Frontal cortex (tissue), 4 donors: ENCODE measurements at places on chromosomes 16 and 17.
A peak's percentile ranks its signal among the peaks of the same experiment; 100 is the strongest.

- DNase-seq, result no peak
These were observed at the start of gene MYH8 for GRCh38 chr17:10421900-10422542. TSS of gene MYH8 (minus strand) at chr17:10421950. CDS start at chr17:10420227, 1,723 bp downstream.

GRCh38 chr17:57889892-57890856 lies 40.3 kb upstream of the MRPS23 start:
- no peak for DNase-seq

DNA sequence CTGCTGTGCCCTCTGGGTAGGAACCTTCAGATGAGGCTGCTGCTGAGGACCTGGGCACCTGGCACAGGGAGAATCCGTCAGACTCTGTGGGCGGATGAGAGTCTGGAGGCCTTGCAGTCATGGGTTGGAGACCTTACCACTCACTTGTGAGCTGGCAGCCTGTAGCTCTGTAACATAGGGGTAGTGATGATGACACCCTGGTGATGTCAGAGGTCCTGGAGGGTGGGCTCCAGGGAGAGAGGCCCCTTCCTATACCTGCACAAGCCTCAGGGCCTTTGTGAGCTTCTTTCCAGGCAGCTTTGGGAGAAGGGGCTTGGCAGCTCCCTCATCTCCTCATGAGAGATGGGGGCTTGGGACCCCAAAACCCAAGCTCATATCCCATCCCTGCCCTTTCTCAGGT lies 1.6 kb downstream of the MIEF2 start:
- no peak for DNase-seq

DNA sequence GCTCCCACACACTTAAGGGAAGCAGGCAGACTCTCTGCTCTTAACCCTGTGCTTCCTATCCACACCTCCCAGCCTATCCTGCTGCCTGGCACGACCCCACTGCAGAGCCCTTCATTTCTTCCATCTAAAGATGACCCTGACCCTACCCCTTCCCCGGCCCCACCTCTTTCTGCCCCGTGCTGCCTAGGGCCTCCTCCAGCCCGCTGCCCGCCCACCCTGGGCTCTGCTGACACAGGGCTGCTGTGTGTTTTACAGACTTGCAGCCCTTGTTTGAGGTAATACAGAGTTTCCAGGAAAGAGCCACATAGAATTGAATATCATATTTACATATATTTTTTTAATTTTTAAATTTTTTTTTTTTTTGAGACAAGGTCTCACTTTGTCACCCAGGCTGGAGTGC lies 42.0 kb downstream of the MEOX1 start:
- no peak for DNase-seq

- DNase-seq, result no peak
These were observed 4.3 kb upstream of the PABPN1L start for GRCh38 chr16:88870608-88871348.

DNA sequence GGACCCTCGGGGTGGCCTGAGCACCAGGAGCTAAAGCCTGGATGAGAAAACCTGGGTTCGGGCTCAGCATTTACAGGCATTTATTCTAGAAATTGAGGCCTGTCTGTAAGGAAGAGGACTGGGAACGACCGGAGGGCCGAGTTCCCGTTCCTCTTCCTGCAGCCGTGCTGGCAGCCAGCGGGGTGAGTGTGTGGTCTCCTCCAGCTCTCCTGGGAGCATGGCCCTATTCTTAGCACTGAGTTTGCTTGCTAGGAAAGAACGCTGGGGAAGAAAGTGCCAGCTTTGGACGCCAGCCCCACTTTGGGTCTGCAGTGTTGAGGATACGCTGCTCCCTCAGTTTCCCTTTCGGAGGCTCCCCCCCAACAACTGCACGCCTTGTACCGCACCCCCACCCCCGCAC lies 49.6 kb downstream of the MGAT5B start:
- no peak for DNase-seq

DNA sequence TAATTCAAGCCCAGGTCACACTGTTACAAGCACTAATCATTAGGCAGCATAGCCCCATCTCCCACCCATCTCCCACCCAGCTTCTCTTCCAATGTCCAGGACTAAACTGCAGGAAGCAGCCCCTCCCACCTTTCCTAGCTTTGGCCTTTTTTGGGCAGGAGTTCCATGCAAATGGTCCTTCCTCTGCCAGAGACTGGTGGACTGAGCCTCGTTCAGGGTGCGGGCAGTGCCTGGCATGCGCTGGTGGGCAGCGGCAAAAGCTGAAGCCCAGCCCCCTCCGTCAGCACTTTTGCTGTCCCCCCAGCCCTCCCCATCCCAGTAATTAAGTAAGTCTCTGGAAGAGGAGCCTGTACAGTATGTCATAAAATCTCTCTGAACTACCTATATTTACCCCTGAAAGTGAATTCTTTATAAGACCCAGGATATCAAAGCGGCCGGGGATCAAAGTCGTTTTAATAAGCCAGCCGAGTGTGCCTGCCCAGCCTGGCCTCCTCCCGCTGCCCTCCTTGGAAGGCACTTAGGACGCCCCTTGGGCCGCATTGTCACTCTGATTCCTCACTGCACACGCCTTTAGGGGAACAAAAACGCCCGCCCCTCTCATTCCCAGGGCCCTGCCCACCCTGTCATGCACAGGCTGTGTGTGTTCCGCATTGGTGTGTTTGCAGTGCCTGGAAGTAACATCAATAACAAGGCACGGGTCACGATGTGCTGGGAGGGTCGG lies 109.9 kb downstream of the IRX5 start:
- no peak for DNase-seq

DNA sequence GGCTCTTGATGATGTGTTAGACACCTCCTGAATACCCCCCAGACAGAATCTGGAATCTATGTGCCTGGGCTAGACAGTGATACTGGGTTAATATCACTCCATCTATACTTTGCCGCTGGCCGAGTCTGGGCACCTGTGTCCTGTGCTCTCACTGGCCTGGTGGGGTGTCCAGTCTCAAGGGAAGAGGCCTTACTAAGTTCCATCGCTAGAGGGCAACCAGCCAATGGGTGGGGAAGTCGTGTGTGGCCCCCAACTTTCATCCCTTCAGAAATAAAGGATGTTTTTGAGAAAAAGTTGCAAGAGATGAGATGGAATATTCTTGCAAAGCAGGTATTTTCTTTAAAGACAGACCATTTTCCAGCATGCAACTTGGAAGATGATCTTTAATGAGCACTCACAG lies 1.6 kb upstream of the GLP2R start:
- DNase-seq, result no peak

DNA sequence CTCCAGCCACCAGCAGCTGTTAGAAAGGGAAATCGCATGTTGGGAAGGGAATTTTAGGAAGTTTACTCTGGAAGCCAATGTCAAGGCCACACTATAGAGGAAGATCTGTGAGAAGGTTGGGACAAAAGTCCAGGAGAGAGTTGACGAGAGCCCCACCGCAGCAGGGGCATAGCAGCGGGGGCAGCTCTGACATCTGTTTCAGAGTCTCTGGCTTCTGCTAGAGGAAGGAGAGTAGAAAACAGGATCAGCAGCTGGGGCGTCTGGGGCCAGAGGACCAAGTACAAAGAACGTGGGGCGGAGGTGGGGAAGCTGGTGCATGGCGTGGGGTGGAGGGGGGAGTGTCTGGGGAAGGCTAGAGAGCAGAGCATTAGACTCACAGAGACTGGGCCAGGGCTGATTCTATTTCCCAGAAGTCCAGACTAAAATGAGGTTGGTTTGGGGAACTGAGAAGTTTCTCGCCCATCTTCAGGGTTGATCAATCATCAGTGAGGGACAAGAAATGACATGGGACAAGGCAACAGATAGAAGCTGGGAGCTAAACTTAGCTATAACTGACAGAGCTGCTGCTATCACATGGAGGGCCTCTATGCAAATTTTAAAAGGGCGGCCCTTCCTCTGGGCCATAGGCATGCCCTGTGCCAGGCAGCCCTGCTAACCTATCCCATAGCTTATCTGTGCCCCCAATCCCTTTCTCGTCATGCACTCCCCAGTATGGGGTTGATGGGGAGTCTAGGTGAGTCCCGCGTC lies 1.2 kb downstream of the RABEP2 start:
- DNase-seq, result no peak

GRCh38 chr16:58422809-58423208 lies 30.5 kb downstream of the GINS3 start:
- no peak for DNase-seq

DNA sequence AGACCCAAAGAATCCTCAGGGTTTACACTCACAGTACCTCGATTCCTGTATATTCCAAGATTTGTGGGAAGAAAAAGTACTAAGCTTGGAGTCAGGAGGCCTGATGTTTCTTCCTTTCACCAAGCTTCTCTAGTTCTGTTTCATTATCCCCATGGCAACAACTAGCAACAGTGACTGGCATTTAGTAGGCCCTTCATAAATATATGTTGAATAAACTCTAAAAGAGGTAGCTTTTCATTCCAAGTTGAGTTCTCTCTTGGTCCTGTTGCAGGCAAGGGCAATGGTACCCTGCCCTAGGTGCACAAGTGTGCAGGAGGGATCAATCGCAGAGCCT lies 527 bp upstream of the UBE2Z start:
- DNase-seq, result peak; percentile 38

- no peak for DNase-seq
These were observed 8.5 kb downstream of the CCL18 start for GRCh38 chr17:36072431-36073121.

GRCh38 chr16:29809850-29810698 lies 1.9 kb upstream of the PRRT2 start:
- DNase-seq, result no peak

DNA sequence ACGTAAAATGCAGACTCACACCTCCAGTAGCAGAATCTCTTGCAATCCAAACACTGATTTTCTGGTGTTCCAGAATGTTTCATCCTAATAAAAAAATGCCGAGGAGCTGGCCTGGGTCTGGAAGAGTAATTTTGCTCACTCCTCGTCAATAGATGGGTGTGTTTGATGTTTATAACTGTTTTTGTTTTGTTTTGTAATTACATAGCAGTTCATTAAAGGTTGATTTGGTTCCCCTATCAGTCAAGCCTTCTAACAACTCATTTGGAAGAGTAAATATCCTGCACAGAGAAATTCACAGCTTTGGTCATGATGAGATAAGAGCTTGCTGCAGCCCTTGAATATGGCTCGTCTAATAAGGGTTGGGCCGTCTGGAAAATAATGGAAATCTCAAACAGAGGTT lies 36.8 kb upstream of the ELAC2 start:
- DNase-seq, result no peak

GRCh38 chr17:18055597-18055996 lies 16.4 kb downstream of the GID4 start:
- DNase-seq, result no peak
